ENCODE measurements at places on chromosomes 3 and 15.
A peak's percentile ranks its signal among the peaks of the same experiment; 100 is the strongest.

GRCh38 chr3:187293516-187294430, 2.2 kb upstream of the MASP1 start:
- no peak for DNase-seq

DNA sequence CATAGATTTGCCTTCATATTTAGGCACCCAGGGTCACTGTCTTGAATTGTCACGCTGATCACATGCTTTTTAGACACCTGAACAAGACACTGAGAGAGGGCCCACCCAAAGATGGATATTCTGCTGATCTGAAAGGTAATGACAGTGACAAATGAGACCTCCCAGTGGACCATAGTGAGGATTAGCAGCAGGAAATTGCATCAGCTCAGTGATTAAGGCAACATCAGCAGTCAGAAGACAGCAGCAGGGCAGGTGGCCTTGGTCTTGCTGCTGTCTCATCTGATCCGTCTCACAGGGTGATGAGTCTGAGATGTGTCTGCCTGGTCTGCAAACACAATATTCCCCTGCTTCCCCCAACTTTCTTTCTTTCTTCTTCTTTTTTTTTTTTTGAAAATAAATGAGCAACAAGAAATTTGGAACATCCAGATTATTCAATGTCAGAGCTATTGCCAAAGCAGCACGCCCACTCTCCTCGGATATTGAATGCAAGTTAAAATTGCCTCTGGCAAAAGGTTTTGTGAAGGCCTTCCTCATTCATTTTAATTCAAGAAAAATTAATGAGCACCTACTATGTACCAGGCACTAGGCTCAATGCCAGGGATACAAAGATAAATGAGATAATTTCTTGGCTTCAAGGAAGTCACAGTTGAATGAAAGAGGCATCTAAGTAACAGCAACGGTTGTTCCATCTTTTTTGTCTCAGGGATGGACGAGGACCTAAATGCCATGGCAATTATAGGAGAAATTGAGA, 14.1 kb downstream of the OTOL1 start:
- DNase-seq, result peak; percentile 45

- peak; percentile 50 for DNase-seq
Observed at GRCh38 chr3:159158213-159158612, 356.4 kb downstream of the MFSD1 start.

- no peak for DNase-seq
Observed at GRCh38 chr3:152402695-152403451, 134.1 kb downstream of the MBNL1 start.

- no peak for DNase-seq
Observed at GRCh38 chr15:89785774-89786140, 9.6 kb downstream of the MESP2 start.

- no peak for DNase-seq
Observed at GRCh38 chr3:73529308-73530021, 95.3 kb downstream of the PDZRN3 start.

Measured in NCI-H2081 (cell line).